AG09309 (cell line): ENCODE measurements at places on chromosomes 11 and 22.

GRCh38 chr22:20885557-20886323 lies 26.9 kb downstream of the SNAP29 start:
- DNase-seq, result peak; percentile 40

GRCh38 chr11:68044898-68045351 lies 6.1 kb downstream of the TCIRG1 start:
- DNase-seq, result no peak

DNA sequence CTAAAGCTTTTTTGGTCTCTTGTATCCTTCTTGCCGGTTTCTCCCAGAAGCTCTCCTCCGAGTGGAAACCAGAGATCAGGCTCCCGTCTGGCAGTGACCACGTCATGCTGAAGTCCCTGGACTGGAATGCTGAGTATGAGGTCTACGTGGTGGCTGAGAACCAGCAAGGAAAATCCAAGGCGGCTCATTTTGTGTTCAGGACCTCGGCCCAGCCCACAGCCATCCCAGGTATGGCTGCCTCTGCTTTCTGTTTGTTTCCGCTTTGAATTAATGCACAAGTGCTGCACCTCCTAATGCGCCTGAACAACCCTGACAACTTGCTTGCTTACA lies 54.3 kb upstream of the TTC12 start:
- DNase-seq, result no peak

GRCh38 chr22:49674479-49675050 lies 153.1 kb downstream of the BRD1 start:
- DNase-seq, result no peak

DNA sequence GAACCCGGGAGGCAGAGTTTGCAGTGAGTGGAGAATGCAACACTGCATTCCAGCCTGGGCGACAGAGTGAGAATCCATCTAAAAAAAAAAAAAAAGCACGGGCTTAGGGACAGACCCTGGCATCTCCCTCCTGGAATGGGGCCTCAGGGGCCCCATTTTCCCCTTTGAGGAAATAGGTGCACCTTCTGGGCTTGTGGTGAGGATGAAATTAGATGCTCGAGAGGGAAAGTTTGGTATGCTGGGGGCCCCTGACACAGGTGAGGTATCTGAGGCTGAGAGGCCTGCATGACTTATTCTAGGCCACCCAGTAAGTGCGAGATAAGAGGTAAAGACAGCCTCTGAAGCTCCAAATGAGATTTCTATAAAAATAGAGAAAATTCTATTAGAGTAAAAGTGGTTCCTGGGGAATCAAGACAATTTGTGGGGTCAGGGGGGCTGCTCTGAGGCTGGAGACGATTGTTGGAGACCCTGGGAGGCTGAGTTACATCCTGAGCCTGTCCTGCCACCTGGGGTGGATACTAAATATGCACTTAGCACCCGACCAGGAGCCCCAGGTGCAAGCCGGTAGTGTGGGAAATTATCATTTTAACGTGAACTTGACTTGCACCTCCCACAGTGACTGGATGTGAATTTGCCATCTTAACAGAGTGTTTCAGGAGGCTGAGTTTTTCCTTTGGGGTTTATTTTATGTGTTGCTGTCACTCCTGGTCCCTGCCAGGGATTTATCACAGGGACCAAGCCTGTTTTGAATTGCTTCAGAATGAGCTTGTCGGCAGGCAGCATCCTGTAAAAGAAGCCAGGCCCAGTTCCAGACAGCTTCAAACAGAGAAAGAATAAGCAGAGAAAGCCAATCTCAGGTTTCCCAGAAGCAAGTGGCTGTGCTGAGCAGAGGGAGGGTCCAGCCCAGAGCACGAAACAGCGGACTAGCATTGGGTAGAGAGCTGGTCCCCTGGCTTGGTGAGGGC lies 48.4 kb upstream of the TSKU start:
- no peak for DNase-seq

DNA sequence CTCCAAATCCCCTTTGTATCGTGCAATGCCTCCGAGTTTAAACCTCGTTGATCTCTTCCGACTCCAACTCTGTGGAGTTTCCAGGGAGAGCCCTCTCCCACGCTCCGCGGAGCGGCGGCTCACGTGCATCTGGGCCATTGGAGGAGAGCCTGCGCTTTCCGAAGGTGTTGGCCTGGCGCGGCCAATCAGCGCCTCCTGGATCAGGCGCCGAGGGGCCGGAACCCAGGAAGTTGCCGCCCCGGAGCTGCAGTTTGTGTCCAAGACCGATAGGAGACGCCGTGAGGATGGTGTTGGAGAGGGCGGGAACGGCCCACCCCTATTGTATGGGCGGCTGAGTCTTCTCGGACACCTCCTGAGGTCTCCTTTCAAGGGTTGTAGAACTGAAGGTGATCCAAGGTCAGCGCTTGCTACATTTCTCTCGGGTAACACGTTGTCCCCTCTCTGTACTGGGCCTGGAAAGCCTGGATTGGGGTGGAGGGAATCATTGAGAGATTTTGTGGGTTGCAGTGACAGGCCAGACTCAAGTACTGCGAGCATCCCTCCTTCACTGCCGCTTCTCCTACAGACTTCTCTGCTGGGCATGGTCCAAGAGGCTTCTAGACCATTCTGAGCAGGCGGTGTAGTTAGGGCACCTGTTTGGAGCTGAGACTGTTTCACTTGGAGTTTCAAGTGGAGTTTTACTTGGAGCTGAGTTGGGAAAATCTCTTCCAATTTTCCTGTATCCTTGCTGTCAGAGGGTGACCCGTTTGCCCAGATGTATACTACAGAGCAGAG lies 1.7 kb downstream of the ADAMTS15 start:
- no peak for DNase-seq

GRCh38 chr11:16404781-16405285 lies 48.5 kb upstream of the SOX6 start:
- no peak for DNase-seq

GRCh38 chr11:111604392-111605009 lies 2.3 kb downstream of the SIK2 start:
- no peak for DNase-seq

DNA sequence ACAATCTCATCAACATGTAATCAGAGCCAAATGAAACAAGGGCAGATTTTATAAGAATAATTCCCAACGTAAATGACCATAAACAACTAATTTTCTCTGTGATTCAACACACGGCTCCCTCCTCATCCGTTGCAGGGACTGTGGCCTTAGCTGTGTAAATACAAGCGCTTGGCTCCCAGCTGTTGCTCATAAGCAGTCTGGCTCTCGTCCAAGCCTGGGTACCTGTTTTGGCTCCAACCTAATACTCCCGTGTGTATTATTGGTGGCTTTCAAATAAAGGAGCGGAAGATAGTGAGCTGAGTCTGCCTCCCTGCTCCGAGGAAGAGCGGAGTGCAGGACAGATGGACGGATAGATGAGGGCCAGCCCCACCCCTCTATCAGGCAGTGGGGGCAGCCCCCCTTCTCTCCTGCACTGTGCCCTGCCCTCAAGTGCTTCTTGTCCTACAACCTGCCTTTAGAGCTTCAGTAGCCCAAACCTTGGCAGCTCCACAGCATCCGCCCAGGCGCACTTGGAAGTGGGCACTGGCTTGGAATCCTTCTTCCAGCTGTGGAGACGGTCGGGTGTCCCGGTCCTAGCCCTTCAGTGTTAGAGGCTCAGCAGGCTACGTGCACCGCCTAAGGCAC lies 670.9 kb downstream of the BRD1 start:
- DNase-seq, result no peak

DNA sequence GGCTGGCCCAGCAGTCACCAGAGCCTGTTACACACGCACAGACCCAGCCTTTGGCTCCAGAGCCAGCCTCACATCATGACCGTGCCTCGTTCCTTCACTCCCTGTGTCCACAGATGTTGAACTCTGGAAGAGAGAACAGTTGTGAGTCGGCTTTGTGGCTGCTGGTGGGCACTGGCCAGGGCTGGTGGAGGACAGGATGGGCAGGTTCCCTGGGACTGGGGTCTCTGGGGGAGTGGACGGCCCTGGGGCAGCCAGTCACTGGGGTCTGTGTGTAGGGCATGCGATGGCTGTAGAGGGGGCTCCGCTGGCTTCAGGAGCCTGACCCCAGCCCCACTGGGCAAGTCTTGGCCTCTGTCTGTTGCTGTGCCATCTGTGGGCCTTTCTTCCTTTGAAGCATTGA lies 1070.1 kb downstream of the BRD1 start:
- no peak for DNase-seq

DNA sequence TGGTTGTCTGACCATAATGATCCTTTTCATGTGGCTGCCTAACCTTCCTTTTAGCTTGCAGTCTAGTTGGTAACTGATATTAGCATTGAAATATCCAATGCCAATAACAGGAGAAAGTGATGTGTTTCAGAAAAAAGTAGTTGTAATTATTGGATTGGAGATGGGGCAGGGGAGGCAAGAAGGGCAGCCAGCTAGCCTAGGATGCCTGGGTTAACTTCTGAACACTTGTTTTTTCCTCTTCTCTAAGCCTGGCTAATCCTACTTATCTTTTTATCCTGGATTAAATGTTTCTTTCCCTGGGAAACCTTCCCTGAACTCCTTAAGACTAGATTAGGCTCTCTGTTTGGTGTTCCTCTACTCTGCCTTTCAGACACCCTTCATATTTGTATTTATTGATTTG lies 380.2 kb downstream of the TMEM135 start:
- no peak for DNase-seq

DNA sequence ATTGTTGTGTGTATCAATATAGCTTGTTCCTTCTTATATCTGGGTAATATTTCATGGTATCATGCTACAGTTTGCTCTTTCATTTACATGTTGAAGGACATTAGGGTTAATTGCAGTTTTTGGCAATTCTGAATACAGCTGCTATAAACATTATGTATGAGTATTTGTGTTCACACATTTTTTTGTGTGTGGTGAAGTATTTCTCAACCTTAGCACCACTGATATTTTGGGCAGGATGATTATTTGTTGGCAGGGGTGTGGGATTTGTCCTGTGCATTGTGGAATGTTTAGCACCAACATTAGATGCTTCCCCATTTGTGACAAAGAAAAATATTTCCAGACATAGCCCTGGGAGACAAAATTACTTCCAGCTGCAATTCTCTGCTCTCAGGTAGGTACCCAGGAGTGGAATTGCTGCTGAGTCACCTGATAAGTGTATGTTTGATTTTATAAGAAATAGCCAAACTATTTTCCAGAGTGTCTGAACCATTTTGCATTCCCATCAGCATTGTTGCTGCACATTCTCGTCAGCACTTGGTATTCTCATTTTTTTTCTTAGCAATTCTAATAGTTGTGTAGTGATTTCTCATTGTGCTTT lies 128.2 kb downstream of the SNX19 start:
- no peak for DNase-seq

- no peak for DNase-seq
Measured at GRCh38 chr22:50190182-50190940, 4.6 kb downstream of the TRABD start.

GRCh38 chr11:122910775-122911174 lies 28.2 kb downstream of the JHY start:
- peak; percentile 27 for DNase-seq

DNA sequence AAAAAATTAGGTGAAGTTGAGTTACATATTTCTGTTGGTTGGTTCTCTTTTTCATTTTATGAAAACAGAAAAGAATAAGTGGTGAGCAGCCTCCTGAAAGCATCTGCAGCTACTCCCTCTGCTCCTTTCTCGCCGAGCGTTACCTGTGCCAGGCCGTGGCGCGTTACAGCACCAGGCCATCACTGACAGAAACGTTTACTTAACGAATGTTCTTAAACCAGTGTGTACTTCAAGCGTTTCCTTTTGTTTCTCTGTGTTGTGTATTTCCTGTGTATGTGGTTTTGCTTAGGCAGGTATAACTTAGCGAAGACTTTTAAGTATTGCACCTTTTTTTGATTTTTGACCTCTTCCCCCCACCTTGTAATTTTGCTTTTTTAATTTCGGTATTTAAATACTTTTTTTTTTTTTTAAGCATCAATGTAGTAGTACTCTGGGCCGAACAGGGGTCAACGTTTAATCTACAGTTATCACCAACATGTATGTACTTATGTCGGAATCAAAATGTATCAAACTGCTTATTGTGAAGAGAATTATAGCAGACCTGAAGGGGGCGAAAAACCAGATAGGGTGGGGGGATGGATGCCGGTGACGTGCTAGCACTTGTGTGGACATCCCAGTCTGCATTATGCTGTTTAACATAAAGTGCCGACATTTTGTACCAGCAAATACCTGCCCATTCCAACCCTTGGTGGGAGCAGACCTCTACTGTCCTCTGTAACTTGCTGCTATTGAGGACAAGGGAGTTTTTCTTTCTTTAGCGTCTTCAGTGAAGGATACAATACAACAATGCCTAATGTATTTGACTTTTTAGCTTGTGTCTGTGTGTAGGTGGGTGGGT lies 21.6 kb upstream of the ADSL start:
- DNase-seq, result no peak

- DNase-seq, result peak; percentile 75
Measured at GRCh38 chr11:78420255-78420764, 2.7 kb upstream of the GAB2 start.

- DNase-seq, result no peak
Measured at GRCh38 chr11:70540196-70540595, 141.9 kb downstream of the CTTN start.

GRCh38 chr11:67309166-67309565 lies 5.8 kb downstream of the SSH3 start:
- no peak for DNase-seq

DNA sequence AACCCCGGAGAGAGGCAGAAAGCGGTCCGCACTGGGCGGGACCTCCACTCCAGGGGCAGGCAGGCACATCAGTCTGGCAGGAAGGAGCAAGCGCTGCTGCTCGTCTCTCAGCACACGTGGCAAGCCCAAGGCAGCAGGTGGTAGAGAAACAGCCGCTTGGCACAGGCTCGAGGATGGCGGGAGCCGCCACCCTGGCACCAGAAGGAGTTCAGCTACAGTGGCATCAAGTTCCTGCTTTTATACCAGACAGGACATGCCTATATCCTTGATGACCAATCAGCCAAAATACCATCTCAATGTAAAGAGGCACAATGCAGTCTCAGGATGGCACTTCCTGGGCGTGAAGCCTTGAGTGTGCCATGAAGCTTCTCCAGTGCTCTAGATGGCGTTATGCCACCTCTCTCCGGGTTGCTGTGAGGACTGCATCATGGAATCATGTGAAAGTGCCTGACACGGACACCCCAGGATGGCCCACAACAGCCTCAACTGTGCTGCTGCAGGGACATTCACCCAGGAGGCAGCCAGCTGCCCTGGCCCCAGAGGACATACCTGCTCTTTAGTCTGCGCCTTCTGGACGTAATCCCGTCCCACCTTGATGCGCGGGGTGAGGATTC lies 64.8 kb downstream of the APOL1 start:
- no peak for DNase-seq

- DNase-seq, result no peak
Measured at GRCh38 chr11:104946907-104947306, 21.5 kb downstream of the CASP4 start.

DNA sequence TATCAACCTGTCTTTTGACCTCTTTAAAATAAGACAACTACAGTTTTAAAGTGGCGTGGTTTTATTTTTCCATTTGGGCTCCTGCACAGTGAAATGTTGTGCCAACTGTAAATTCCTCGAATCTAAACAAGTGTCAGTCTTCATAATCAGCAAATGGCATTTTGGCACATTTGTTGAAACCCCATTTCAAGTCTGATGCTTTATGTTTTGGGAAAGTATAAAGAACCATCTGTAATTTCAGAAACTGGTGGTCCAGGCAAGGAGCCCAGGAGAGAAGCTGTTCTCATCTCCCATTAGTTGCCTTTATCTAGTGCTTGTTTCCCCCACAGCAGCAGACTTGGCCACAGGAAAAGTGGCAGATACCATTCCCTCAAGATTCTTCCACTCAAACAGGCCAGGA lies 32.7 kb downstream of the VWA5A start:
- no peak for DNase-seq
